ENCODE measurements at places on chromosomes 7 and 10.

DNA sequence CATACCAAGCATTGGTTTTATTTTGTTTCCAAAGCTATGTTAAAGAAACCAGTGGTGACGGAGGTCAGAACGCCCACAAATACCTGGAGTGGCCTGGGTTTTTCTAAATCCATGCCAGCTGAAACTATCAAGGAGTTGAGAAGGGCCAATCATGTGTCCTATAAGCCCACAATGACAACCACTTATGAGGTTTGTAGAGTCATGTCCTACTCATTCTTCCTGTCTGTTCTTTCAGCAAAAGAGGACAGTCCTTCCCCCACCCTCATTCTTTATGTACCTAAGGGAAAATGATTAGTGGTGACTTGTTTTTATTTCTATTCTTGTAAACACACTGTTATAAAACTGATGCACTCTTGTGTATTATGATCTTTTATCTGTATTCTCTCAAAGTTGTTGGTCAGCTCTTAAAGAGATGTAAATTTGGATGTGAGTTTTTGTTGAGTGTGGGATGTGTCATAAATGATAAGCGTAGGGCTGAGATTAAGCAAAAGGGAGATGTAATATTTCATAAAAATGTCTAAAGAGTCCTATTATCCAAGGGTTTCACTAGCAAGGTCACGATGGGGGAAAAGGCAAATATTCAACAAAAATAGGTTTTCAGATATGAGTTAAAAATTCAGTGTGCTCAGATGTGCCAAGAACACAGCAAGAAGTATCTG lies 294.4 kb downstream of the BICC1 start:
- no peak for DNase-seq

- no peak for DNase-seq
Observed at GRCh38 chr10:37263304-37263703, 137.9 kb downstream of the ANKRD30A start.

DNA sequence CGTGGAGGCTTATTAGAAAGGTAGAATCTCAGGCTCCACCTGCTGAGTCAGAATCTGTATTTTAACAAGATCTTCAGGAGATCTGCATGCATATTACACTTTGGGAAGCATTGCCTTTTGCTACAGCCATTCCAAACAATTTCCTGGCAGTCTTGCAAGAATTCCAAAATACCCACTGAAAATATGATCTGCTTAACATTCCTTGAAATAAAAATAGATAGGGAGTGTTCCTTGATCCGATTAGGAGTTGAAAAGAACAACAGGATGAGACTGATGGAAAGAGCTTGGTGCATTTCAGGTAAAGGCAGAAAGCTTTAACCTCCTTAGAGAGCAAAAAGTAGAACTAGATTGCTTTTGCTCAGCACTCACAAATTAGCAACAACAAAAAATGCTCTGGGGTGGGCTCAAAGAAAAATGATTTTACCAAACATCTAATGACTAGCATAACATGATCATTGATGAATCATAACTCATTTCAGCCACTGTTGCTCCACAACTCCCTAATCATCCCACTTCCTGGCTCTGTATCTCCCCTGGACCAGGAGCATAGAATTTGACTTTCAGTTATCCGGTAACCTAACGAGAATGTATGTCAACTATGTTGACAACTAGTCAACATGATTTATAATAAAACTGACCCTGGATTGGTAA lies 115.2 kb downstream of the RNLS start:
- DNase-seq = no peak

DNA sequence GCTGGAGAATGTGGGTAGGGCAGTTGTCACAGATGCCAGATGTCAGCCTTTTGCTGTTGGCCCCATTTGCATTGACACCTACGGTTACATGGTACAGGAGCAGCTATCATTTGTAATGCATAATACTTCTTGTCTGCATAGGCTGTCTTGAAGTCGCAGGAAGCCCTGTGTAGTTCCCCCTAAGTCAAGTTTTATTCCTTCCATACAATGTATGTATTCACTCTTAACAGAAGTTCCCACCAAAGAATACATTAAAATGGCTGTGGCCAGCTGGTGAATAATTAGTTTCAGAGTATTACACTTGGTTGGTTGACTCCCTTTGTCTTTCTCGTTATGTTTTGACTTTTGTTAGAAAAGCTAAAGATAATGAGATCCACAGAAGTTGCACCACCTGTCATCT lies 1169.0 kb downstream of the REEP3 start:
- DNase-seq = no peak

DNA sequence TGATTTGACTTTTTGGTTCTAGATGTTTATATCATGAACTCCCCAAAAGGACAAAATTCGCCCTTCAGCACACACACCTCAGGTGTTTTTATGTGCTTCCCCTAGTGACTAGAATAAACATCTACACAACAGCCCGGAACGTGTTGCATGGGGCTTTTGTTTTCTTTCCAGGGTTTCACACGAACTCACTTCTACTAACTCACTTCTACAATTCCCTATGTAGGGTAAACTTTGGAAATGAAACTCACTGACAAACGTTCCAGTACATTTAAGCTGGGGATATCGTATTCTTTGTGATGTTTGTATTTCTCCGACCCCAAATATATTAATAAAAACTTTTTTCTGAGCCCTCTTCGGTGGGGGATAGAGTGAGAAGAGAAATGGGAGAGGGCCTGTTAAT lies 1.4 kb downstream of the TRA2A start:
- DNase-seq = peak; percentile 50

DNA sequence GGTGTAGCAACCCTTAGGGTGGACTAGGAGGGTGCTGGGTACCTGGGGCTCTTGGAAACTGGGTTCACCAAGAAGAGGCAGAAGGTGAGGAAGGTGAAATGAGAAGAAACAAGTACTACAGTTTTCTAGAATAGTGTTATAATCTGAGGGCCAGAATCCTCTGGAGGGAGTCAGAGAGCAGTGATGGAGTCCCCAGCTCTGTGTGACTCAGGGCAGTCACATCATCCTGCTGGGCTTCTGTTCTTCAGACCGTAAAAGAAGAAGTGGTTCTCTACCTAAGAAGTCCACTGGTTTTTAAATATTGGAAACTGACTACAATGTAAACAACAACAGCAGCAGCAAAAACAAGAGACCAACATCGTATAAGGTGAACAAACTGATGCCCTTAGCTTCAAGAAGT lies 197.3 kb downstream of the PRPF18 start:
- DNase-seq = no peak

Data from activated CD4-positive, alpha-beta T cell treated with anti-CD3 and anti-CD28 coated beads, Interleukin-2, amount 50 U/mL, for 16 hours (primary cell).